ENCODE measurements at places on chromosomes 6 and 20.

DNA sequence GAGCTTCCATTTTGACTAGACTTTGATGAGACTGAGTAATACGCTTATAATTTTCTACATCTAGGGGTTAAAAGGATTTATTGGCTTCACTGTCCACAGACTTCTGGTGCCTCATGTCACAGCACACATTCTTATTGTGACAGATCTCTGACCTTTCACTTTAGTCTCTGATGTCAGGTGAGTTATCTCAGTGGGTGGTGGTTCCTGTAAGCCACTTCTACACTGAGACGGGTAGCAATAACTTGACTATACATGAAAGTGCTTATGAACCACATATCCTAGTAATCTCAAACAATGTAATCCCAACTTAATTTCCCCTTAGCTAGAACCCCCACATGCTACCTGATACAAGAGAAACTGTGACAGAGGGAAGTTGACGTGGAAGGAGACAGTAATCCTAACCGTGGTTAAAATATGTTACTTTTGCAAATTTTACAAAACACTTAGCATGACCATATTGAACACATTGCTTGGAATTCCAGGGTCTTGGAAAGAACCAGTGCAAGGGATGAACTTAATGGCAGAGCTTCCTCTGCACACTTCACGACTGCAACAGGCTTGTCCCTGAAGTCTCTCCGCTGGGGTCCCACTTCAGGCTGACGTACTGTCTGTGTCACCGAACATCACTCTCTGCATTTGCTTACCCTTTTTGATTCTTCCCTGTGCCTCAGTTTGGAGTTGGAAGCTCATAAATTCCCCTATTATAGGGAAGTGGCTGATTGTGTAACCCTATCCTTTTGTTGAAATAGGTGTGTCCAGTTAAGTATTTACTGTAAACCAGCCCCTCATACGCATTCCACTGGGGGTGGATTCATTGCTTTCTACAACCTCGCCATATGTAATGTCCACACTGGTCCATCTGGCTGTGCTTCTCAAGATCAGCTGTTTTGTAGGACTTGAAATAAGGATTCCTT, 6.4 kb upstream of the TRIM40 start:
- DNase-seq: no peak

GRCh38 chr6:148455225-148455624, 112.6 kb downstream of the SASH1 start:
- no peak for DNase-seq

DNA sequence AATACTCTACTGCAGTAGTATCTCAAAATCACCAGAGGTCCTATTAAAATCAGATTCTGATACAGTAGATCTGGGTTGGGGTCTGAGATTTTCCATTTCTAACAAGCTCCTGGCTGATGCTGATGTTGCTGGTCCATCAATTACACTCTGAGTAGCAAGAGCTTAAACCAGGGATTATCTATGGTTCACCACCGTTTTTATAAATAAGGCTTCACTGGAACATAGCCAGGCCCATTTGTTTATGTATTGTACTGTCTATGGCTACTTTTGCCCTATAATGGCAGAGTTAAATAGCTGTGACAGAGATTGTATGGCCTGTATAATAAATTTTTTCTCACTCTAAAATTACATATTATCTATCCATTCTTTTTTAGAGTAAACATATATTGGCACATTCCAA, 53.0 kb downstream of the NUDT3 start:
- DNase-seq: no peak

DNA sequence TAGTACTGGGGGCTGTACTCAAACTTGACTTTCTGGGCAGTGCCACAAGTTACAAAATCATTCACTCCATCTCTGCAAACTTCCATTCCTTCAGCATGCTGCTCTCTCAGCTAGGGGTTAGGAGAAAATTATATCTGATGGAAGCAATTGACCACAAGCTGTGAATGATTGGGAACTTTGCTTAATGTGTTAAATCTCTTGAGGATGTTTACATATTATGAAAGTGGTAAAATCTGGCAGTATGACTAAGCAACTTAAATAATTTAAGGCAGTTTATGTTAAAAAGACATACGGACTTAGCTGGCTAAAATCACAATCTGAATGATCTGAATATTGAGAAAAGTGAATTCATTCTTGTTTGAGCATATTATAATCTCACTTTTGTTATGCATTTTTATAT, 415.0 kb downstream of the PHF3 start:
- DNase-seq: no peak

GRCh38 chr20:23358923-23359593, 2.9 kb upstream of the GZF1 start:
- DNase-seq: no peak

- peak; percentile 90 for DNase-seq
These were observed at the start of gene QKI for GRCh38 chr6:163414117-163414945. TSS of gene QKI (plus strand) at chr6:163414718. CDS start at chr6:163415194, 476 bp downstream.
